ENCODE measurements at places on chromosomes 5 and 9.

DNA sequence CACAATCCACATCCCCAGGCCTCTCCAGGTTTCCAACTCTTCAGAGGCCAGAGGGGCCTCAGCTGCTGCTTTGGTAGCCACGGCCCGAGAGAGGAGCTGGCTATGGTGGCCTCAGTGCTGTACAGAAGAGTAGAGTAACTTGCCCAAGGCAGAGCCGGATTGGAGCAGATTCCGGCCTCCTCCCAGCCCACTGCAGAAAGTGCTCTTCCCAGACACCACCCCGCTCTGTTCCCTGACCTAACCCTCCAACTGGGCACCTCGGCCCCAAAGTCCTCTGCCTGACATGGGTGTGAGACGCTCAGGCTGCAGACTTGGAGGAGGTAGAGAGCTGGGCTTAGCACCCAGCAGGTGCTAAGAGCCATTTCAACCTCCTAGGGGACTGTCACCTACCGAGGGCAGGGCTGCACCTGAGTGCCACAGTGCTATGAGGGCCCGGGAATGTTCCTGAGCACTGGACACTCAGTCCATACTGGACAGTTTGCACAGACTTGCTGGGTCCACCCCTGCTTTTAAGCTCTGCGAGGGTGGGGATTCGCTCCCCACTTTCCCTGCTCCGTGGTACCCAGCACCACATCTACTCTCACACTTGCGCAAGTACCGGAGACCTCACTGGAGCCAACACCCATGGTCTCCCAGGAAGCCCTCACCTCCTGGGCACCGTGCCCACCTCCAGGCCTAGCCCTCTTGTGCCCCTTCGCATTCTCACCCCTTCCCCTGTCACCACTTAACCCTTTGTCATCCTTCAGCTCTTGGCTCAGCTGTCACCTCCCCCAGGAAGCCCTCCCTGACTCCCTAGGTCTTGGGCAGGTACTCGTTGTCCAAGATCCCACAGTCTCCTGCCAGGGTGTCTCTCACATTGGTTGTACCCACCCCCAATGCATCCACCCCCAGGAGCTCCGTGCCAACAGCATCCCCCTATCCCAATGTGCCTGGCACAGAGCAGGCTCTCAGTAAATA lies 49.8 kb downstream of the DBH start:
- no peak for DNase-seq

GRCh38 chr5:106140101-106140500 lies 1530.6 kb downstream of the EFNA5 start:
- no peak for DNase-seq

- DNase-seq, result no peak
These were observed 67.1 kb downstream of the LNPEP start for GRCh38 chr5:97002983-97003382.

GRCh38 chr5:17723876-17724275 lies 89.6 kb downstream of the TAF11L14 start:
- DNase-seq, result no peak

DNA sequence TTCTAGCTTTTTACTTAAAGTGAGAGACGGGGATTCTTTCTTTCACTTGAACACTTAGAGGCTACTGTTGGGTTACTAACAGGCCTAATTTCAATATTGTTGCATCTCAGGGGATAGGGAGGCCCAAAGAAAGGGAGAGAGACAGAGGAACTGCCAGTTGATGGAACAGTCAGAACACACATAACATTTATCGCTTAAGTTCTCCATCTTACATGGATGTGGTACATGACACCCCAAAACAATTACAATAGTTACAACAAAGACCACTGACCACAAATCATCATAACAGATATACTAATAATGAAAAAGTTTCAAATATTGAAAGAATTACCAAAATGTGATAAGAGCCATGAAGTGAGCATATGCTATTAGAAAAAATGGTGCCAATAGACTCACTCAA lies 4.3 kb upstream of the RIC1 start:
- DNase-seq, result no peak

DNA sequence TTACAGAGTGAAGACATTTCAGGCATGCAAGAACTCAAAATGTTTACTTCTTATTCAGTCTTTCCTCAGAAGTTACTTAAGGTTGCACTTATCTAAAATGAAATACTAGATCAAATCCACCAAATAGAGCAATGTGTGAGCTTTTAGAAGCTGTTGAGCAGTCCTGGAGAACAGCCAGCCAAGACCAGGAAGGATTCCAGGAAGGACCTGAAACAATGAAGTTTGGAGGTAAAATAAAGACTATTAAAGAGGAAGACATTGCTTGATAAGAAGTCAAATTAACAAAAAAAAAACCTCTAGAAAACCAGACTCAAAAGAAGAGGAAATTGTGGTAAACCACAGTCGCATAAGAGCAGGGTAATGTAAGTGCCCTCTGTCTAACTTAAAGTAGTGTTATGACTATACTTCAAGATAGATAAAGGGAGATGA lies 156.2 kb upstream of the S1PR3 start:
- DNase-seq, result no peak

DNA sequence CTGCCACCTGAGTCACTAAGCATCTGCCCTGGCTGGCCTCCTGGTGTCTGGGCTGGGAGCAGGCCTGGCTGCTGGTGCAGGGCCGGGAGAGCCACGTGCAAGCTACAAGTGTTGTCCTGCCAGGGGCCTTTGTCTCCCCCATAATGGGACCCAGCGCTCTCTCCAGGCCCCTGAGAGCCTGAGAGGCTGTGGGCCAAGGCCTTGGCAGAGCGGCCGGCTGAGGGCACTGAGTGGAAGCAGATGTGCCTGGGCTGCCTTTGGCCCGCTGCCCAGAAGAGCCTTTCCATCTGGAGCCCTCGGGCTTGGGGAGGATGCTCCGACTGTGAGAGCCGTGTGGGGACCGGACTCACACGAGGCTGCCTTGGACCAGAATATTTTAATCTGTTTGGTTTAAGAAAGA lies 185.5 kb downstream of the RGS3 start:
- DNase-seq, result peak; percentile 49

GRCh38 chr9:99185934-99186333 lies 35.8 kb downstream of the ALG2 start:
- DNase-seq, result no peak

Measured in activated CD8-positive, alpha-beta memory T cell treated with anti-CD3 and anti-CD28 coated beads, Interleukin-2, amount 50 U/mL, for 48 hours (primary cell).